Activated T-cell treated with anti-CD3 and anti-CD28 coated beads for 4 hours (primary cell): ENCODE measurements at places on chromosomes 7 and 10.

DNA sequence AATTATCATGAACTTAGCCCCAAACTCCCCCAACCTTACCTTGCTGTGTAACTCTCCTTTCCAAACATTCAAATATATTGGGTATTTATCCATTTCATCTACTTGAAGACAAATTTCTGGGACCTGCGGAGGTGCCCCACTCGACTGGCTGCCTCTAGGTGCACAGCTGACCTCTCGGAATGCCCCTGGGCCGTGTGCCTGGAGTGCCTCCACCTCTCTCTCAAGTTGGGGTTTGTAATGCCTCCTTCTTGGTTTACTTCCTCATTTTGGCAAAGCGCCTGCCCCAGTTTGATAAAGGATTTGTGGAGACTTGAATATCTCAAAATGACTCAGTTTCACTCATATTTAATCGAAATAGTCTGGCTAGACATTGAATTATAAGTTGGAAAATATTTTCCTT, 16.6 kb downstream of the ZNF777 start:
- DNase-seq = no peak

DNA sequence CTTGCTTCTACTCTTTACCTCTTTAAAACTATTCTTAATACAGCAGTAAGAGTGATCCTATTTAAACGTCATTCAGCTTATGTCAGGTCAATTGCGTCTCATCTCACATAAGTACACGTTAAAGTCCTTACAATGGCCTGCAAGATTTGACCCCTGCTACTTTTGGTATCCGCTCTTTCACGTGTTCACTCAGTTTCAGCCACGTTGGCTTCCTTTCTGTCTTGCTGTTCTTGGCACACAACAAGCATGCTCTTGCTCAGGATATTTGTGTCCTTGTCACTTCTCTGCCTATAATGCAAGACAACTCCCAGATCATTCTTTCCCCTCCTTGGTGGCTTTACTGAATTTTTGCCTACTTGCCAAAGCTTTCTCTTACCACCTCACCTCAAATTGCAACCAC, 296.8 kb downstream of the PCLO start:
- DNase-seq = no peak

DNA sequence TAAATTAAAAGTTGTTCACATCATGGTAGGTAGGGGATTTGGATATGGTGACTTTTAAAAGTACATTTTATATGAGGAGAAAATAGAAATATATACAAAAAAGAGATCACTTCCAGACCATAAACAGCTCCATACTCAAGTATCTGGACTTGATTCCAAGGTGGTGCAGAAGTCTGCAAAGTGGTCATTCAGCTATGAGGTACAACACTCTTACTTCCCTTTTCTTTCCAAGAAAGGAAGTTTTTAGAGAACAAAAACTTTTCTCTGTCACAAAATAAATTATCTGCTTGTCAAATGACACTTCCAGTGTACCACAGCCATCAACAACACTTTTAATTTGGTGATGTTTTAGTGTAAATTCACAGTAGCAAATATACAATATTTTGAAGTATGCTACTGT, 1013.5 kb downstream of the GATA3 start:
- DNase-seq = no peak

- no peak for DNase-seq
Measured at GRCh38 chr7:28269700-28270361, 89.2 kb upstream of the JAZF1 start.

- no peak for DNase-seq
Measured at GRCh38 chr7:36119005-36119706, 33.9 kb upstream of the EEPD1 start.

- DNase-seq = no peak
Measured at GRCh38 chr10:114652402-114653368, 5.4 kb downstream of the ABLIM1 start.

DNA sequence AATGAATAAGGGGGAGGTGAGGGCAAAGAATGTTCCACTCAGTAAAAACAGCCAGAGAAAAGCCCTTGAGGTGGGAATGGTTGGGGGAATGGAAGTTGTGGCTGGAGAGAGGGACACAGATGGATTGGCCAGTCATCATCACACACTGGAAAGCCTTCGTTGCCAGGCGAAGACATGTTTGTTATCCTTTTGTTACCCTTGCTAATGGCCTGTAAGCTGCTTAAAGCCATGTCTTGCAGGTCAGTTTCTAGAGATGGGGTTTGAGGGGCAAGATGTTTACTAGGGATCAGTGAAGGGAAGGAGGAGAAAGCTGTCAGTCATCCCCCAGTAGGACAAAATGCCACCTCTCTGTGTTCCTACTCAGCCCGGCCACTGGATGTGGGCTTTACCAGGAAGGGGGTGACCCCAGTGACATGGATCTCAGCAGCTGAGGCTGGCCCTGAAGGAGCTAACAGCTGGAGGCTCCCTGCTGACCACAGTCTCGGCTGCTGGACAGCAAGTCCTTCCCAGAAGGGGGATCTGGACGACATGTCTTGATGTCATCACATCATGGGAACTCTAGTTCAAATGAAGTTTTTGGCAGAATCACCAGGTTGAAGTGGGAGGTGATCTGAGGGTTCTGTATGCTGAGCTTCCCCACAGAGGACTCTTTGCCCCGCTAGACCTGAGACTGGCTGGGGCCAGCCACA, 66.2 kb downstream of the TBXAS1 start:
- no peak for DNase-seq

DNA sequence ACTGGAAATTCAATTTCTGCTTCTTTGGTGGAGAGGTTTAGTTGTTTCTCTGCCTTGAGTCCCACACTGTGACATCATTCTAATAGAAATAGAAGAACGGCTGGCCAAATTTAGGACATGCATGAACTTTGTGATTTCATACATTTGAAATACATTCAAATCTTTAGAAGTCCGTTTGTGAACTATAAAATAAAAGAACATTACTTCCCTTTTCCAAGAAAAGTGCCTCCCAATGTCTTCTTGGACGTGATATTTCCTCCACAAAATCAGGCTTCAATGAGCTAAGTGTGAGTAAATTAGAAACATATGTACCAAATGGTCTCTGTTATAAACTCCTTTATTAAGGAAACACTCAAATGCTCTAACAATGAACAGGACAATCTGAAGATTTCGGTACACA, 314.5 kb upstream of the AKR1E2 start:
- DNase-seq = no peak
